ENCODE measurements at places on chromosomes 3 and 15.

- DNase-seq, result no peak
Measured at GRCh38 chr3:33007776-33008175, 56.3 kb downstream of the CCR4 start.

DNA sequence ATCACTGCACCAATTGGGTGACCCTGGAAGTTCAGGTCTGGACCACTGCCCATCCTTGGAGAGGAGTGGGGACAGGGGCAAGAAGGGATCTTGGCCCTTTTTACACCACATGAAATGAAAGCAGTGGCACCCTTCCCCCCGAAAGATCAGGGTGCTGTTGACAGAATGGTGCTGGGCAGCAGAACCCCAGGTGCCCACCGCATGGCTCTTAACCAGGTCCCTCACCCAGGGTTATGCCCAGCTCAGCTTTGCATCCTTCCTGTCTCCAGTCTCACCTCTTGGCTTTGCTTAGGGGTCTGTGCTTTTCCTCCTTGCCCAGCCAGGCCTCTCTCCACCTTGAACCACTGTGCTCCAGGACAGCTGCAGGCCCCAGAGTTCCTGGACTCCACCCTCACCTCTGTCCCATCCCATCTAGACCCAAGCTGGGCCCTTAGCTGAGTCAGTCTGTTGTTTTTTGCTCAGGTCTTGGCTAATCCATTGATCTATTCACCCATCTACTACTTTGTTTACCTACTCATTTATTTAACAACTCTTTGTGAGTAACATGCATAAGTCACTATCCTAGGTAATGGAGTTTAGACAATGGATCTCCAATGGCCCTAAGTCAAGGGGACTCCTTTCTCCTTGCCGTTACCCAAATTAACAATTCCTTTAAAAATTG, 77.1 kb upstream of the PRR23E start:
- no peak for DNase-seq

DNA sequence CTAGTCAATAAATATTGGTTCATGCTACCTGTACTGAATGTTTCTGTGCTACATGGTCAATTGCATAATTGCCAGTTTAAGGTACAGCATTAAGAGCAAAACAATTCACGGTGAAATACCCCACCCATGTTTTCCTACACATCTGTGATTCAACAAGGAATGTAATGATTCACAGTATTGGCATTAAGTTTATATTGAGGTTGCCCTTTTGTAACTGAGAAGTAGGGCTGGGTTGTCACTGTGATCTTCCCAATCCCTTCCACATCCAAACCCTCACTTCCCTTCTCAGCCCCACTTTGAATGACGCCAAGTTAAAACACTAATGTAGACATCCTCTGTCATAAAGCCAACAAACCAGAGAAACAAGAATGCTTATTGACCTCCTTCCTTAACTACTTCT, 112.0 kb upstream of the TJP1 start:
- DNase-seq, result no peak

DNA sequence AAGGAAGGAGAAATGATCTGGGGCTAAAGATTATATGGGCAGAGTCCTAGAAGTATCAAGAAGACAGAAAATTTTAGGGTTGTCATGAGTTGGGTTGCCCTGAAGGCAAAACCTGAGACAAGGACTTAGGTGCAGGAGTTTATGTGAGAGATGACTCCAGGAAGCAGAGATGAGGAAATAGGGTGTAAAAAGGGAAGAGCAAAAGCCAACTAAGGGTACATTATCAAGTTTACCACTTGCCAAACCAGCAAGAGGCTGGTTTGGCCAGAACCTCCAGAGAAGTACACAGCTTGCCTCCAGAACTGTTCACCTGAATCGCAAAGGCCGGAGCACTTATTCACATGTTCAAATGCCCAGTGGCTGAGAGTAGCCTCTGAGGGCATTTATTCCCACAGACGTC, 116.7 kb downstream of the FHIT start:
- no peak for DNase-seq

DNA sequence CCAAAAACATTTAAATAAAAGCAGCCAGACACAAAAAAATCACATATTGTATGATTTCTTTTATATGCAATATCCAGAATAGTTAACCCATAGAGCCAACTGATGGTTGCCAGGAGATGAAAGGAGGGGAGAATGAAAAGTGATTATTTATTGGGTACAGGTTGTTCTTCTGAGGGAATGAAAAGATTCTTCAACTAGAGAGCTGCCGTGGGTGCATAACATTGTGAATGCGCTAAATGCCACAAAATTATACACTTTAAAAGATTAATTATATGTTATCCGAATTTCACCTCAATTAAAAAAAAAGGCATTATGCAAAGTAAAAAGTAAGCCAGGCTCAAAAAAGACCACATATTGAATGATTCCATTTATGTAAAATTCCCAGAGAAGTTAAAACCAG, 36.1 kb downstream of the PRKAR2A start:
- DNase-seq, result no peak

DNA sequence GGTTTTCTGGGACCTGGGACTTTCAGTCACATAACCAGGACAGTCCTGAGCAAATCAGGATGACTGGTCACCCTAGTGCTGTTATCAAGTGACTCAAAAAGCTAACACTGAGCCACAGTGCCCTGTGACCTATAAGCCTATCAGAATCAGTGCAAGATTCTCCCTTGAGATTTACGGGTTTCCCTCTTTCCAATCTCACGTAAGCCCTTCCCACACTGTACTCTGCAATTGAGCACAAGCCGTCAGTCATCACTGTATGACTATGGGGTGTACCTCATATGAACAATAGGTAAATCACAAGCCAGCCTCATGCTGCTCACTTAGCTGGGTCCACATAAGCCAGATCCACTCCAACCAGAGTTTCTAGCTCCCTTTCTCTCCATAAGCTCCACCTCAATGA, 21.0 kb upstream of the CLDN18 start:
- DNase-seq, result no peak

- DNase-seq, result no peak
Measured at GRCh38 chr15:58856086-58856485, 77.4 kb downstream of the SLTM start.

GRCh38 chr3:179510496-179510895, 52.2 kb upstream of the ACTL6A start:
- DNase-seq, result no peak

GRCh38 chr15:42549032-42549491, 424 bp downstream of the HAUS2 start:
- DNase-seq, result no peak

- no peak for DNase-seq
Measured at GRCh38 chr3:108018552-108018951, 72.3 kb downstream of the CD47 start.

- no peak for DNase-seq
Measured at GRCh38 chr15:33098094-33099058, 96.1 kb downstream of the FMN1 start.

DNA sequence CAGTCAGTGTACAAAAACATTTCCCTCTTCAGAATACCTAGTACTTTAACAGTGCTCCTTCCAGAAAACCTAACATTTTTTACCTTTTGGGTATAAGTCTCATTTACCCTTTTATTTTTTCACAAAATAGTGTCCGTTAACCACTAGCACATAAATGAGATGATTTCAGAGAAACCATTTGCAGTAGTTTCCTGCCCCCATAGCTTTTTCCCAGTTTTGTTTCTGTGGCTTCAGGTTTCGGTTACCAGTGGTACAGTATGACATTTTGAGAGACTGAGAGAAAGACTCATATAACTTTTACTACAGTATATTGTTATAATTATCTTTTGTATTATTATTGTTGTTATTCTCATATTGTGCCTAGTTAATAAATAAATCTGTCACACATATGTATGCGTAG, 6.2 kb upstream of the RBMS3 start:
- no peak for DNase-seq

DNA sequence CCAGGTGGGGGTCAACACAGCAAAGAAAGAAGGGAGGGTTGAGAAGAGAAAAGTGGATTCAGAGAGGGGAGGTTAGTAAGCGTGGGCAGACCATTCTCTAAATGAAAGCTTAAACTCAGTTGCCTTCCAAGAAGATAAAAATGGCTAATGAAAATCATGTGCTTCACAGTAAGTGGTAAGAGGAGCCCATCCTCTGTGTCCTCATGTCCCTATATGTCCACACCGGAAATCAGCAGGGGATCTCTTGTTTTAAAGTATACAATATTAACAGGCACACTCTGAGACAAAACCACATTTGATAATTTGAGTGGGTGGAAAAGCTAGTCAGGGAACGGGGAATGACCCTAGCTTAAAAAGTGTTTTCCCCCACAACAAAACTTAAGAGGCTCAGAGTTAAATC, 4.4 kb upstream of the FOXP1 start:
- DNase-seq, result no peak

DNA sequence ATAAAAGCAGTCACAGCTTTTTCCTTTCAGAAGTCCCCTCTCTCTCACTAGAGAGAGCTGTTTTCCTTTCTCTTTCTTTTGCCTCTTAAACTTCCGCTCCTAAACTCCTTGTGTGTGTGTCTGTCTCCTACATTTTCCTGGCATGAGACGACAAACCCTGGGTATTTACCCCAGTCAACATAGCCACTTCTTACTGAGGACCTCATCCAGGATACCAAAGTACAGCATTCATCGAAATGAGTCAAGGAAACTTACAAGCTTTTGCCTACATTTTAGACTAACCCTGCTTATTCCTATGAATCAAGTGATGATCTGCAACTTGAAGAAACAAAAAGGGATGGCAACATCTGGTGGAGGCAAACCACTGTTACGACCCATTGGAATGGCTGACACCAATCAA, 16.7 kb downstream of the PATL2 start:
- DNase-seq, result no peak

DNA sequence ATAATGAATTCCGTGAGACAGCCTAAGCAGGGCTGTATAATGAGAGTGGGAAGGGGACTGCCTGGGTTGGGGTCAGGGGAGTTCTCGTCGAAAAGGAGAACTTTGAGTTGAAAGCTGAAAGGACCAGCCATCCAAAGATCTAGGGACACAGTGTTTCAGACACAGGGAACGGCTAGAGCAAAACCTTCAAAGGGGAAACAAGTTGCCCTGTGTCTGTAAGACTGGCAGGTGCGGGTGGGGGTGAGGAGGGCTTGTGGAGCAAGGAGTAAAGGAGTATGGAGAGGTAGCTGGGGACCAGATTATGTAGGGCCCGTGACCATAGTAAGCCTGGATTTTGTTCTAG, 1.3 kb upstream of the SRP14 start:
- no peak for DNase-seq

DNA sequence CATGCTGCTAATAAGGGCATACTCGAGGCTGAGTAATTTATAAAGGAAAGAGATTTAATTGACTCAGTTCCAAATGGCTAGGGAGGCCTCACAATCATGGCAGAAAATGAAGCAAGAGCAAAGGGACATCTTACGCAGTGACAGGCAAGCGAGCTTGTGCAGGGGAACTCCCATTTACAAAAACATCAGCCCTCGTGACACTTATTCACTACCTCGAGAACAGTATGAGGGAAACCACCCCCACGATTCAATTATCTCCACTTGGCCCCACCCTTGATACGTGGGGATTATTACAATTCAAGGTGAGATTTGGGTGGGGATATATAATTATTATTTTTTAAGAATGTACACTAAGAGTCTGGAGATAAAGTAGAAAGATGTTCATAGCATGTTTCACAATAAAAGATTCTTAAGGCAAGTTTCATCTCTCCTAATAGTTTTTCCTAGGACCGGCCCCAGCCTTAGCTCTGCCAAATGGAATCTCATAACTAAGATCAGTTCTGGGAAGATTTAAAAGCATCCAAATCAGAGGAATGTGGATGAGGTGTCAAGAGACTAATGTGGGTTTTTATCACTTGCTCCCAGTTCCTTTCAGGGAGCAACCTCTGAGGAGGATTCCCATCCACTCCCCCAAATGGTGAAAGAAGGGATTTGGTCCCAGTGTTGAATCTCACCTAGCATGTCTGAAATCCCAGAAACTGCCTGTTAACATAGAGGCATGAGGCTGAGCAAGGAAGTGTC, 221.0 kb downstream of the ZMAT3 start:
- no peak for DNase-seq

GRCh38 chr3:64878362-64878761, 190.6 kb upstream of the ADAMTS9 start:
- no peak for DNase-seq

DNA sequence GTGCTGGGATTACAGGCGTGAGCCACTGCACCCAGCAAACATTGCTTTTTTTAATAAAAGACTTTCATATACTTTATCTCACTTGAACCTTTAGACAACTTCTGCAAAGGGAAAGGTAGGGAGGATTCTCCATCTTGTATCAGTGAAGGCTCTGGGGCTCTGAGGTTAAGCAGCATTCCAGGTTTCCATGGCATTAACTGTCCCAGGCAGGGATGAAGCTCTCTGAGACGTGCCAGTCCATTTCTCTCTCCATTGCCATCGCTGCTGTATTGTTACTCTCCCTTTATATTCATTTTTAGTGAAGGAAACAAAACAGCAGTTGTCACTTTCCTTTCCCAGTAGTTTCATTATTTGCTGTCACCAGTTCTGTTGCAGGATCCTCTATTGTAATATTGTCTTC, 342.4 kb downstream of the LPP start:
- DNase-seq, result no peak

Measured in NCI-H1417 treated with DMSO at 0.1 percent for 48 hours (cell line).